ENCODE measurements at places on chromosomes 12 and 14.

DNA sequence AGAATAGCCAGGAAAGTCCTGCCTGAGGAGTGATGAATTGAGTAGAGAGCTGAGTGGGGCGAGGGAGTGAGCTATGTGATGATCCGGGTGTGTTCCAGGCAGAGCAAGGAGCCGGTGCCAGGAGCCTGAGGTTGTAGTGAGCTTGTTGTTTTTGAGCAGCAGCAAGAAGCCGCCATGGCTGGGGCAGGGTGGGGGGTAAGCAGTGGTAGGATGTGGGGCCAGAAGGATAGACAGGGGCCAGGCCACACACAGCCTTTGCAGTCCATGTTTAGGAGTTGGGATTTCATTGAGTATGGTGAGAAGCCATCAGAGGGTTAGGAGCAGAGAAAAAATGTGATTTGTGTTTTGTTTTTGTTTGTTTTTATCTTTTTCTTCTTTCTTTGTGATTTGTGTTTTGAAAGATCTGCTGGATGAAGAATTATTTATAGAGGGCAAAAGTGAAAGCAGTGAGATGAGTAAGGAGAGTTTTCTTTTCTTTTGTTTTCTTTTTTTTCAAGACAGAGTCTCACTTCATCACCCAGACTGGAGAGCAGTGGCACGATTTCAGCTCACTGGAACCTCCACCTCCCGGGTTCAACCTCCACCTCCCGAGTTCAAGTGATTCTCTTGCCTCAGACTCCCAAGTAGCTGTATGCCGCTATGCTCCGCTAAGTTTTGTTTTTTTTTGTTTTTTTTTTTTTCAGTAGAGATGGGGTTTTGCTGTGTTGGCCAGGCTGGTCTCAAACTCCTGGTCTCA is 92.3 kb upstream of the BCAT1 start:
- no peak for DNase-seq

DNA sequence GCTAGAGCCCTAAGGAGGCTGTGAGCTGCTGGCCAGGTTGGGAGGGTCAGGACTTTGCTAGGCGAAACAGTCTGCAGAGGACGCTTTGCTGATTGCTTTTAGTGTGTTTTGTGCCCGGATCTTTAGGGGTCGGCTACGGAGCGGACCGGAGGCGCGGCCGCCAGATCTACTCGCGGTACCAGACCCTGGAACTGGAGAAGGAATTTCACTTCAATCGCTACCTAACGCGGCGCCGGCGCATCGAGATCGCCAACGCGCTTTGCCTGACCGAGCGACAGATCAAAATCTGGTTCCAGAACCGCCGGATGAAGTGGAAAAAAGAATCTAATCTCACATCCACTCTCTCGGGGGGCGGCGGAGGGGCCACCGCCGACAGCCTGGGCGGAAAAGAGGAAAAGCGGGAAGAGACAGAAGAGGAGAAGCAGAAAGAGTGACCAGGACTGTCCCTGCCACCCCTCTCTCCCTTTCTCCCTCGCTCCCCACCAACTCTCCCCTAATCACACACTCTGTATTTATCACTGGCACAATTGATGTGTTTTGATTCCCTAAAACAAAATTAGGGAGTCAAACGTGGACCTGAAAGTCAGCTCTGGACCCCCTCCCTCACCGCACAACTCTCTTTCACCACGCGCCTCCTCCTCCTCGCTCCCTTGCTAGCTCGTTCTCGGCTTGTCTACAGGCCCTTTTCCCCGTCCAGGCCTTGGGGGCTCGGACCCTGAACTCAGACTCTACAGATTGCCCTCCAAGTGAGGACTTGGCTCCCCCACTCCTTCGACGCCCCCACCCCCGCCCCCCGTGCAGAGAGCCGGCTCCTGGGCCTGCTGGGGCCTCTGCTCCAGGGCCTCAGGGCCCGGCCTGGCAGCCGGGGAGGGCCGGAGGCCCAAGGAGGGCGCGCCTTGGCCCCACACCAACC is 1.5 kb downstream of the HOXC6 start:
- no peak for DNase-seq

DNA sequence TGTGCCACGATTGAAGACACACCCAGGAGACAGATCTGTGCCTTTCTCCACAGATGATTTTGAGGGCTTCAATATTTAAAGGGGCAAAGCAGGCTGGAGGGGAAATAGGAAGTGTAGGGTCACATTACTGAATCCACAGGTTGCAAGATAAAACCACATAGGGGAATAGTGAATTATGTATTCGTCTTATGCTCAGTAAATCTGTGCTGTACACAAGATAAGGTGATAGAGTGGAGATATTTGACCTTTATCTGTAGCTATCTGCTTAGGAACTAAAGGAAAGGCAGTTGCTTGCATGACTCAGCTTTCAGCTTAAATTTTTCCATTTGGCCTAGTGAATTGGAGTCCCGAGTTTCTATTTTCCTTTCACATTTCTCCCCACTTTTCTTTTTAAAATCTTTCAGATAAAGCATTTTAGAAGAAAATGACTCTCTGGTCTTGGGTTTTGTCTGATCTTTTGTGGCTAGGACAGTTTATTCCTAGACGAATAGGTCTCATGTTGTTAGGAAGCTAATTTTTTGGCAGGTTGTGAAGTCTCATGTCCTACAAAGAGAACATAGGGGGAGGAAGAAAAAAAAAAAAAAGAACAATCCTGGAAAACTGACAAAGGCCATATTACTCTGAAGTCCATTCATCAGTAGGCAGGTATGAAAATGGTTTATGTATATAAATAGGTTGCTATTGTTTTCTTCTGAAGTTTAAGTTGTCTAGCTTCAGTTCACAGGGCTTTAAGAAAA is 55.4 kb downstream of the FBXO33 start:
- no peak for DNase-seq

- no peak for DNase-seq
Observed at GRCh38 chr12:48092611-48093010, 13.3 kb downstream of the SENP1 start.

- no peak for DNase-seq
Observed at GRCh38 chr12:103421402-103421801, 74.4 kb downstream of the C12orf42 start.

- DNase-seq: no peak
Observed at GRCh38 chr14:70156592-70156991, 32.2 kb downstream of the SLC8A3 start.

- DNase-seq: no peak
Observed at GRCh38 chr12:19614601-19615383, 175.5 kb downstream of the AEBP2 start.

DNA sequence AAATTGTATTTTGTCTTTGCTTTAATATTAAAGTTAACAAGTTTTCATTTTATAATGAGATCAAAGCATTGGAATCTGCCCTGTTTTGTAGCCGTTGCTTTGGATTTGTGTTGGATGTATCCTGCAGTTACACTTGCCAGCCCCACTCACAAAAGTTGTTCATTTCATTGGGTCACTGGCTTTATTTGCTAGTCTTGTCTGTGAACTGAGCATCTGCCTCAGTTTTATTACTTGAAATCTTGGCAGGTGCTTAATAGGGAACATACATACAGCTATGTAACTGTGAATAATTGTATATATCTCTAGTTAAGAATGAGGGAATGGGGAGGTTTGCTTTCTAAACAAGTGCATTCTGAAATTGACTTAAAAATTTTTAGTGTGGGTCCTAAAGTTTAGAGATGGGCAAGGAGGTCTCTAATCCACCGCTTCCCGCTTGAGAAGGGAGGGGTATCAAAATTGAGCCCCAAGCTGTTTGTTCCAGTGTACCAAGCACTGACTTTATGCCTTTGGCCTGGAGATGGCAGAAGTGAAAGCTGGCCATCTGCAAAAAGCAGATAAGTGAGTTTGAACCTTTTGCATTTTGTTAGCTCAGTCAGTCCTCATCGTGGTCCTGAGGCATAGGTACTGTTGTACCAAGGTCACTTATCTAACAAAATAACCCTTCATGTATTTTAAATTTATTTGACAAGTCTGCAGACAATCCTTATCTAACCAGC is 9.3 kb downstream of the EIF5 start:
- no peak for DNase-seq
